Dermis blood vessel endothelial cell (primary cell): ENCODE measurements at places on chromosomes 1 and 21. TPM values are rescaled to one million over a fixed set of nuclear protein-coding genes. Genes with fewer than 3 reads are reported as not detected.

DNA sequence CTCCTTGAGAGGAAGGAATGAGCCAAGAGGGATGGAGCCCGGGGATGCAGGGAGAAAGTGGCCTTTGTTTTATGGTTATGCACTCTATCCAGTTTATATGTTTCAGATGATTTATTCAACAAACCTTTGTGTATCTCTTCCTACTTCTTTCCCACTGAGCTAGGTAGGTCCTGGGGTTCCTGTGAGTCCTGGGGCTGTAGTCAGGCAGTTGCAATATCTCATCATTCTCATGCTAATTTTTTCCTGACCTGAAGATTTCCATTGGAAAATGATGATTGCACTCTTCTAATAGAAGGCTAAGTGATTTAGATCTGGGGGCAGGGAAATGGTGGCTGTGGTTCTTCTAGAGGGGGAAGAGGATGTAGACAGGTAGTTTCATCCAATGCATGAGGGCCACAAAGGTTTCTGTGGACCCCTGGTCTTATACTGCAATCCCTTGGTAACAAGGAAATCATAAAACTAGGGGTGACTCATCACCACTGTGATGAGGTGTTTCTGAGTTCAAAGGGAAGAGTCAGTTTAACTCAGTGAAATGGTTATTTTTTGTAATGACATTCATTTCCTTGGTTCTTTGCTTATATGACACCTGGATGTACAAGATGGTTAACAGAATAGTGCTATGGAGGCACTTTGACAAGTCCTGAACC lies 20.2 kb downstream of the B3GALT5 start:
- DNase-seq = no peak

DNA sequence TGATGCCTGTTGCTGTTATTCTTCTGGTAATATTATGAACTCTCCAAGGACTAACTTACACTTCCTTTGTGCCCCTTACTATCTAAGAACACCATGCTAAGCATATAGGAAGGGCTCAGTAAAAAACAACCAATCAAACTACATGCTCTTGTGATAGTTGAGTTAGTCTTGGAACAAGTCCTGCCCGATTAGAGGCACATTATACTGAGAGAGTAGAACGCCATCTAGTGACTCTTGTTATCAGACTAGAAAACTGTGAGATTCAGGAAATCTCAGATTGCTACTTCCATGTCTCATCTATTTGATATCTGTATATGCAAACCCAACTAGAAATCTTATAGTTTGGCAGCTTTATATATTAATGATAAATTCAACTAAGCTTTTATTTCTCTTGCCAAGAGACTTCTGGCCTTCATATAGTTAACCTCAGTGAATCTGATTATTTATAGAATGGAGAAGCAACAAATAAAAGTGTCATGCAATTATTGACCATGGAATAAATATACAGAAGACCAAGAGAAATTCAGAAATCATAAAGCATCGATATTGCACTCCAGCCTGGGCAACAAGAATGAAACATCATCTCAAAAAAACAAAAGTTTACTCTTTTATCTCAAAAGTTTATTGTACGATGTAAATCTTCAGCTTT lies 7.8 kb upstream of the SRRM1 start:
- peak; percentile 77 for DNase-seq

DNA sequence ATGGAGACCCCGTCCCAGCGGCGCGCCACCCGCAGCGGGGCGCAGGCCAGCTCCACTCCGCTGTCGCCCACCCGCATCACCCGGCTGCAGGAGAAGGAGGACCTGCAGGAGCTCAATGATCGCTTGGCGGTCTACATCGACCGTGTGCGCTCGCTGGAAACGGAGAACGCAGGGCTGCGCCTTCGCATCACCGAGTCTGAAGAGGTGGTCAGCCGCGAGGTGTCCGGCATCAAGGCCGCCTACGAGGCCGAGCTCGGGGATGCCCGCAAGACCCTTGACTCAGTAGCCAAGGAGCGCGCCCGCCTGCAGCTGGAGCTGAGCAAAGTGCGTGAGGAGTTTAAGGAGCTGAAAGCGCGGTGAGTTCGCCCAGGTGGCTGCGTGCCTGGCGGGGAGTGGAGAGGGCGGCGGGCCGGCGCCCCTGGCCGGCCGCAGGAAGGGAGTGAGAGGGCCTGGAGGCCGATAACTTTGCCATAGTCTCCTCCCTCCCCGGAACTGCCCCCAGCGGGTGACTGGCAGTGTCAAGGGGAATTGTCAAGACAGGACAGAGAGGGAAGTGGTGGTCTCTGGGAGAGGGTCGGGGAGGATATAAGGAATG lies 505 bp downstream of the LMNA start:
- DNase-seq = peak; percentile 43

DNA sequence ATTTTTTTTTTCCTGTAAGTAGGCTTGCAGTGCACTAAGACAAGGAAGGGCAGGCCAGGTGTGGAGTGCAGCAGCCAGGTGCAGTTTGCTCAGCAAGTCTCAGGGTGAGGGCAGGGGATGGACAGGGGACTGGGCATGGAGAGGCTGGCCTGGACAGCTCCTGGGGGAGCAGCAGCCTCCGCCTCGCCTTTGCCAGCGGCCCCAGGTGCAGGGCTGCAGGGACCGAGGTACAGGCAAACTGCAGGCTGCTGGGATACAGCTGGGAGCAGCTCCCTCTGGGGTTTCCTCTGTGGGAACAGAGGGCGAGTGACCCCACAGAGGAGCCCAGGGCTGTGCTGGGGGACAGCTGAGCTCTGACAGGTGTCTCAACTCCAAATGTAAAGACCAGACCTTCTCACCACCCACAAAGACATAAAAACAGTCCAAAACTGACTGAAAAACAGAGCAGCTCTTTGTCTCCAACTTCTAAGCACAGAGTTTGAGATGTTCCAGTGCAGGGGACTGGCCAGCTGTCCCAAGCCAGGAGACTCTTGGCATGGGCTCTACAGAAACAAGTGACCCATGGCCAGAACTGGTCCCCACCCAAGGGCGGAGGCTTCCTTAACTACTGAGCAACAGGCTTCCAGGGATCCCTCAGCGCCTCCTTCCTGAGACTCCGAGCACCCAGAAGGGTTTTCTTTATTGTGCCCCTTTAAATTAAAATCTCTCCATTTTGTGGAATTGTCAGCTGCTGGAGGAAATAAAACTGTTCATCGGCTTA lies 27.7 kb upstream of the AJAP1 start:
- no peak for DNase-seq

- DNase-seq = no peak
Observed at GRCh38 chr1:89548122-89548857, 23.7 kb downstream of the LRRC8B start.

DNA sequence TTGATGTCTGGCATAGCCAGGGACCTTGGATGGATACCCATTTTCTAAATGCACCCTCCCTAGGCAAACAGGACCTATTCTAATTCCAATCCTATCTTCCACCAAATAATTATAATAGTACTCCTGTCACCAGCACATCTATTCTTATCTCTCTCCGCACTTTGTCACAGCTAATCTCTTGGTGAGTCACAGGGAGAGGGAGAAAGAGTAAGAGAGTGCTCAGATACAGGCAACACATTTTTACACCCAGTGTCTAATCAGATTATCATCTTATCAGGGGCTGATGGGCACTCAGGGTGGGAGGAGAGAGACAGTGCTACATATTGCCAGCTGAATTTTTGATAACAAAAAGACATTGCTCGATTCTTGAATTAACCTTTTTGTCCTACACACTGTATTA lies 275.0 kb upstream of the BEND5 start:
- DNase-seq = no peak

The OR2T29 gene
- not detected in 2 replicates for total RNA-seq

The DCST1 gene
- total RNA-seq = not detected in 2 replicates

The KCNC4 gene
- total RNA-seq = 5.1 and 5.8 TPM in 2 replicates

The KIF2C gene
- total RNA-seq = 11.7 and 45.5 TPM in 2 replicates

The PDZK1IP1 gene
- 0.42 and 1.0 TPM in 2 replicates for total RNA-seq

The ZNF593OS gene
- total RNA-seq = not detected in 2 replicates

The A3GALT2 gene
- total RNA-seq = not detected in 2 replicates

The LRRC39 gene
- total RNA-seq = 0.09 TPM in 1 of 2 replicates, not detected in the other

The MROH7 gene
- 0.17 TPM in 1 of 2 replicates, not detected in the other for total RNA-seq
